NCI-H146 (cell line): ENCODE measurements at places on chromosomes 5 and 9.
A peak's percentile ranks its signal among the peaks of the same experiment; 100 is the strongest.

GRCh38 chr9:111078391-111079038 lies 40.2 kb upstream of the LPAR1 start:
- DNase-seq, result no peak

GRCh38 chr9:79662537-79662956 lies 90.8 kb downstream of the TLE4 start:
- DNase-seq, result no peak

DNA sequence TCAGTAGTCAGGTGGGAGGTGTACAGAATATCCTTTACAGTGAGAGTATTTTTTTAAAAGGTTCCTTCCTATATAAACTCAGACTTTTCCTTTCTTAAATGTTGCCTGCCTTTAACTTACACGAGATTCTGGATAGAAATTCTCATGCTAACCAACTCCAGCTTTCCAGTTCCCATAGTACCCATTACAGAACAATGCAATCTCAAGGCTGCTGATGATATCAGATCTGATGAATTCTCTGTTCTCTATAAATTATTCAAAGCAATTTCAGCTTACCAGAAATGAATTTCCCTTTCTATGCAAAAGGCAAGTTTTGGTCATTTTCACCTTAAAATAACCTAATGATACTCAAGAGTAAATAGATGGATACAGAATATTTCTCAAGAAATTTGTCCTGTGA lies 90.3 kb downstream of the NUDT12 start:
- DNase-seq, result no peak

DNA sequence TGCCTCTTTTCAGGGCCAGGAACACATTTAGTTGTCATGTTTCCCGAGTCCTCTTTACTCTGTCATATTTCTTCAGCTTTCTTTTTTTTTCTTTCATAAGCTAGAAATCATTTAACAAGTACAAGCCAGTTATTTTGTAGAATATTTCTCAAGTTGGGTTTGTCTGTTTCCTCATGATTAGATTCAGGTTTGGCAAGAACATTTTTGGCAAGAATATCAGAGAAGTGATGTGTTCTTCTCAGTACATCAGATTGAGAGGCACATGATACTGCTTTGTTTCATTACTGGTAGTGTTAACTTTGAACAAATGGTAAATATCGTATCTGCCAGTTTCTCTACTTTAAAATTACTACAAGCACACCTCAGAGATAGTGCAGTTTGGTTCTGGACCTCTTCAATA lies 45.1 kb downstream of the PCSK5 start:
- no peak for DNase-seq

- DNase-seq, result no peak
Observed at GRCh38 chr9:78004478-78005229, 27.0 kb downstream of the GNAQ start.

DNA sequence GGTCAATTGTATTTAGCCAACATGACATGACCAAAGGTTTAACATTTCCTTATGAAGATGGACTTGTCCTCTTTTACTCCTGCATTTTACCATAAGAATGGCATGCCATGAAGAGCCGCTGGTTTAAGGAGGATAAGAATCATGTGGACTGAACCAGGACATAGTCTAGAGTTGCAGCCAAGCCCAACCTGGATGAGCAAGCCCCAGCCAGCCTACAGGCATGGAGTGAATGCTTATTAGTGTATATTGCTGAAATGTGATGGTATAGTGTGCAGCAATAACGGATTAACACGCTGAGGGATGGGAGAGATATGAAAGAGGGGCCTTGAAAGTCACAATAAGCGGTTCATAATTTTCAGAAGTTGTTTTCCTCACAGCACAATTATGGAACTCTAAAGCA lies 523.2 kb downstream of the NTRK2 start:
- DNase-seq, result no peak

DNA sequence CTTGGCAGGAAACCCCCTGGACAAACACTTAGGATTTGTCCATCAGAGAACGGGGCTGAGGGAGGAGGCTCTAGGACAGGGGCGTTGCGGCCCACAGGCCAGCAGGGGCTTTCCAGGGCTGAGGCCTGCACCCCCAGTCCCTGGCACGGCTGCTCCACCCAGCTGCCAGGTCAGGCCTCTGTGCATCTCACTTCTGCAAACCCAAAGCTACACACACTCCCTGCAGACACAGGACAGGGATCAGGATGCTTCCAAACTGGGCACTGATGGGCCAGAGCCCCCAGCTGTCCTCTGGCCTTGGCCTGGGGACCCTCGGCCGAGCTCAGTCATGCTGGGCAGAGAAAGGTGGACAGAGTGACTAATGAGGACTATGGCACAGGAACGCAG lies 106.2 kb upstream of the SARDH start:
- no peak for DNase-seq

DNA sequence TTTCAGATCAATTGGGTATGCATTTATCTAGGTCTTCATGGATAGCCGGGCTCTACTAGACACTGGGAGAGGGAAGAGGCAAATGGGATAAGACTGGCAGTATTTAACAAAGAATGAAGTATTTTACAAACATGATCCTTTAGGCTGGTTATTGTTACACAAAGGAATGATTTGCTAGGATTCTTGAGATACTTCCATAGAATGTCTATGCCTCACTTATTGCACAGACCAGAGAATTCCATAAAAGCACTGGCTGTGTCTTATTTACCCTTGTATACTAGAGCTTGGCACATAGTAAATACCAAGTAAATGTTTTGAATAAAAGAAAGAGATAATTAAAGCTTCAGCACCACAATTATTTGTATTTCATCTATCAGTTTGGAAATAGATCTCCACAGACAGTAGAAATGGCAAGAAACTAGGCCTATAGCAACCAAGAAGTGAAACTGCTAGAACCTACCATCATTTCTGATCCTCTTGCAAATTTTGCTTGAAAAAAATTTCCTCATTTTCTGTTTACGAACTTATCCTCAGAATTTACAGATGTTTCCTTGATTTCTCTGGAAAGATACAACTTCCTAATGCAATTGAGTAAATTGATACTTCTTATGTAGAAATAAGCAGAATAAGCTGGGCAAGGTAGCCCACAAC lies 3.8 kb downstream of the PDCD1LG2 start:
- DNase-seq, result no peak

GRCh38 chr5:39223565-39224156 lies 4.3 kb upstream of the FYB1 start:
- no peak for DNase-seq

DNA sequence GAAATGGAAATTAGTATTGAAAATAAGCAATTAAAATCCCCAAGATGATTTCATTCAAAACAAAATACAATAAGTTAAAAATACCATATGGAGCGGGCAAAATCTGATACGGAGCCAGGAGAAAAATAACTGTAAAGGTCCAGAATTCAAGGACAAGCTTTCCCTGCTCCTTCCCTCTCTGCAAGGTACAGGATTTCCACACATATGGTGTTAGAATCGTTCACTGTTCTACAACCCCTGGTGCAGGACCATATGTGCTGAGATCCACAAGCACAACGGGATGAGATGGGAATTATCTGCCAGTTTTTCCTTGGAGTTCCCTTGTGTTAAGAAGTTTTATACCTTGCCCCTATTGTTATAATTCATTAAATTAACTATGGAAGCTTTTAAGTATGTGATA lies 94.7 kb upstream of the DMAC1 start:
- no peak for DNase-seq

DNA sequence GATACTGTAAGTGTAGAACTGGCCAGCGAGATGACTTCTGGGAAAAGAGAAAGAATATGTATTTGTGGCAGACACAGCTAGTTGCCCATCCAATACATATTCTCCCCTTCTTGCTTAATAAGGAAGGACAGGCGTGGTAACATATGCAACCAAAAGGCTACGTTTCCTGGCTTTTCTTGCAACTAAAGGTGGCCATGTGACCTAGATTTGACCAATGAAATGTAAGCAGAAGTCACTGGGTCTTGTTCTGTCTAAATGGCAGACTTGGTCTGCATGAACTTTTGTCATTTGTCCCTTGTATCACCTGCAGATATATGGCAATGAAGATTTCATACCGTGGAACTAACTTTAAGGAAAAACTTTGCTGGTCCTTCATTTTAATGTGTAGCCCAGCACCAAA lies 183.8 kb downstream of the CDH12 start:
- DNase-seq, result no peak

DNA sequence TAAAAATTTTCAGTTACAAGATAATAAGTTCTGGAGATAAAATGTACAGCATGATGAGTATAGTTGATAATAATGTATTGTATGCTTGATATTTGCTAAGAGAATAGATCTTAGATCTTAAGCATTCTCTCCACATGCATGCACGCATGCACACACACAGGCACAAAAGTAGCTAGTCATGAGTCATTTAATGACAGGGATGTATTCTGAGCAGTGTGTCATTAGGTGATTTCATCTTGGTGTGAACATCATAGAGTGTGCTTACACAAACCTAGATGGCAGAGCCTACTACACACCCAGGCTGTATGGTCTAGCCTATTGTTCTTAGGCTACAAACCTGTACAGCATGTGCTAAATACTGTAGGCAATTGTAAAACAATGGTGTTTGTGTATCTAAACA lies 124.2 kb downstream of the PTTG1 start:
- no peak for DNase-seq

DNA sequence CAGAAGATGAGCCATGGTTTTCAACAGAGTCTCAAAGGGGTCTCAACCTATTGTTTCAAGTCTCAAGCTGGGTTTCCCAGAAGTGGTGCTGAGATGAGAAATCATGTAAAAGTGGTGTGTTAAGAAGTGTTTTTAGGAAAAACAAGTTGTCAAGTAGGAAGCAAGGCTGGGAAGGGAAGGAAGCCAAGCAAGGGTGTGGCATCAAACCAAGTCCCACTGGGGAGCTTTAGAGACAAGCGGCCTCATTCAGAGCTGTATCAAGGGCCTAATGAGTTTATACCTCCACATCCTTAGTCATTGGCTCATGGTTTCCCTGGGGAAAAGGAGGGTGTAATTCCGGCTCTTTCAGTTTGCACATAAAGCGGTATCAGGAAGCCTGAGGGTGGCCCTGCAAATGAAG lies 26.4 kb upstream of the GABRB2 start:
- DNase-seq, result no peak

DNA sequence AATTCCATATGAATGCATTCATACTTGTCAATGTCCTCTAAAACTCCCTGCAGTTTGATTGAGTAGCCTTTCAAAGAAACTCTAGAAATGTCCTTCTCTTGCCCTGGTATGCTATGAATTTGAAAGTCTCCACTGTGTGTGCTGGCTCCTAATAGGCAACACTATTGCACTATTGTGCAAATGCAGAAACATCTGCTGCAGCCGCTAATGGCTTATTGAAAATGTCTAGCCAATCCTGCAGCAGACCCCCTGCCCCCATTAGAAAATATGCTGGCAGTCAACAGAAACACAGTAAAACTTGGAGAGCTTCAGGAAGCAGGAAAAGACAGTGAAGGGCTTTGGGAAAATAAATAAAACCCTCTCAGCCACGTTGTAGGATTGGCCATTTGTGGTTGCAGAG lies 87.3 kb upstream of the GRAMD2B start:
- DNase-seq, result no peak

- DNase-seq, result no peak
Observed at GRCh38 chr9:99825172-99826046, 3.7 kb downstream of the NR4A3 start.

GRCh38 chr9:90307167-90307833 lies 335.3 kb downstream of the DIRAS2 start:
- peak; percentile 65 for DNase-seq

GRCh38 chr9:69273161-69273560 lies 51.9 kb upstream of the ENTREP1 start:
- no peak for DNase-seq

DNA sequence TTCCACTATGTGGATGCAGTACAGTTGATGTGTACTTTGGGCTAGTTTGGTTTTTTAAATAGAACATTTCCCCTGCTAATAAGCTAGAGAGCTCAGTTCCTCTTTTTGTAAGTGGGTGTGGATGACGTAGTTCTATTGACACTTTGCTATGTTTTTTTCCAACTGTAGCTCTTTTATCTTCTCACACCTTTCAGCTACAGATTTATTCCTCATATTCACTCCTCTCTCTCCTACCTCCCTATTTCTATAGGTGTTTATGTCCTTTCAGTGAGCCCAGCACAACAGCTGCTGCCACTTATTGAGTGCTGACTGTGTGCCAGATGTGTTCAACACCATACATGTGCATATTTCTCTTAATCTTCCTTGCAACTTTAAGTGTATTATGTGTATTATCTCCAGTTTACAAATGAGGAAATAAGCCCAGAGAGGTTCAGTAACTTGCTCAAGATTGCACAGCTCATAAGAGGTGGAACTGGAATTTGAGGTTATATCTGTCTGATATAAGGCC lies 215.7 kb downstream of the SEMA6A start:
- DNase-seq, result no peak

DNA sequence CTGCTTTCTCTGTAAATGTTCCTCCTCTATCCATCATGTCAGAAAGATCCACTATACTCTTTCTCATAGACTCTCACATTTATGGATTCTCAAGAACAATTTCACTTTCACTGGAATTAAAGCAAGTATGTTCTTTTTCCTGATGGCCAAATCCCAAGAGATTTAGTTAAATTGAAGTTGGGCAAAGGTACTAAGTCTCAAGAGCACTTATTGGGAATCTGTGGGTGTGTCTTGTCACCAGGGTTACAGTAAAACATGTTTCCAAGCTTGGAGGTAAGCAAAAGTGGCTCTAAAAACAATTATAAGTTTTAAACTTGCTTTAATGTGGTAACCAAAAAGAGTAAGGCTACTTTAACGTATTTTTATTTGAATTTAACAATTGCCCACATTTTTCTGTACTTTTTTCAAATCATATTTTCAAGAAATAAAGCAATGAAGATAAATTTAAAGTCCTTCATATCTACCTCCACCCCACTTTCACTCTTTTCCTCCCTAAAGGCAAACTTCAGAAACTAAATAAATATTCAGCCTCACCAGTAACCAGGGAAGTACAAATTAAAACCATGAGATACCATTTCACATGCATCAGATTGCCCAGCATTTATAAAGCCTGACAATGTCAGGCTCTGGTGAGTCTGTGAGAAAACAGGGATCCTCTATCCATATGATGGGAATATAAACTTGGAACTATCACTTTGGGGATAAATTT lies 387.4 kb downstream of the CETN3 start:
- DNase-seq, result no peak

DNA sequence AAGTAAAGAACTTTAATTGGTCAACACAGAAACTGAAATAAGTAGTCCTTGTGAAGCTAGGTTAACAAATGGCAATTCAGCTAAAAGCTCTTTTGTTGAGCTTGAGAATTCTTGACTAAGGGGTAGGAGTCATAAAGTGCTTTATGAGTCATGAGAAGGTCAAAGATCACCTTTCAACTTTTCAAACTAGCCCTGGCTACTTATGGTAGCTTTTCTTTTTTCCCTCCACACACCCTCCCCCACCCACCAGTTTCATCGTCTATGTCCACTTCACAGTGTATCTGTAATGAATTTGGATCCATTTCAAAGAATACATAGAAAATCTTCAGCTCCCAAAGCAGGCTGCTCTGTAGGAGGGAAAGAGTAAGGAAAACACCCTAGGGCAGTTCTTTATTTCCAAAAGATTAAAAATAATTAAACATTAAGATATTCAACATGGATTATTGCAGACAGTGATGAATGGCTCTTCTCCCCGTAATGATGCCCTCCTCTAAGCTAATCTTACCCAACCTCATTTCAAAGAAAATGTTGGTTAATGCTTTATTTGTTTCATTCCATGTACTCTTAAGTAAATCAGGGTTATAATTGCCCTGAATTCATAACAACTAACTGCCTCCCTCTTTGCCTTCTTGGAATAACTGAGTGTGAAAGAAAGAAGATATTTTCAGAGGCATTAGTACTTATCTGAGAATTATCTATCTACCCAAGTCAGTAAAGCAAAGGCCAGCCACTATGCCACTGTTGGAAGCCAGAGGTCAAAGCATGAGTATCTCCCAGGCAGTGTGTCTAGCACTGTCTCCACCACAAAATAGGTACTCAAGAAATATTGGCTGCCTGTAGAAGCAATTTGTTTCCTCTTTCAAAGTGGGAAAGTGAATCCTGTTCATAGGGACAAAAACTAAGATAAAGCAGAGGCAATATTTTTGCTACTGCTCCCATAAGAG lies 290.6 kb downstream of the PIK3R1 start:
- DNase-seq, result no peak
